MCF 10A (cell line): ENCODE measurements at places on chromosomes 7 and 10.
A peak's percentile ranks its signal among the peaks of the same experiment; 100 is the strongest.

GRCh38 chr7:33934391-33934790 is 29.1 kb downstream of the BMPER start:
- DNase-seq: no peak
- H3K36me3 ChIP-seq: no peaks in the 10 kb centered on the region
- no peaks in the 10 kb centered on the region for H3K27me3 ChIP-seq
- H3K4me1 ChIP-seq: peaks cover 19% of the 10 kb centered on the region
- no peak overlapping the region for H3K27ac ChIP-seq

DNA sequence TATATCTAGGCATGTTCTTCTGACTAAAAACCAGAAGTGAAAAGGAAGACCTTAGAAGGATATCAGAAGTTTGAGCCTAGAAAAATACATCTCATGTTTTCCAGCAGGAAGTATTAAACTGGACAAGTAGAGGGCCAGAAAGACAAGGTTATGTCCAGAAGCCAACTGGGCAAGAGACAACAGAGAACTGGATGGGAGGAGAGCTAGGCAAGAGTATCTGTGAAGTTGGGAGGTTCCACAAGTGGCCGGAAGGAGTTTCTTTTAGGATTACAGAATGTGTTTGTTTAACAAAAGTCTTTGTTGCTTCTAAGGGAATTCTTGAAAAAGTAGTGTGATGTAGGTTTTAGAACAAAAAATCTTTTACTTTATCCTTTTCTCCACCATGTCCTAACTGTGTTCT is 86.4 kb downstream of the CYP26A1 start:
- H3K4me1 ChIP-seq: no peaks in the 10 kb centered on the region
- no peaks in the 10 kb centered on the region for H3K36me3 ChIP-seq
- DNase-seq: no peak
- no peaks in the 10 kb centered on the region for H3K27me3 ChIP-seq

DNA sequence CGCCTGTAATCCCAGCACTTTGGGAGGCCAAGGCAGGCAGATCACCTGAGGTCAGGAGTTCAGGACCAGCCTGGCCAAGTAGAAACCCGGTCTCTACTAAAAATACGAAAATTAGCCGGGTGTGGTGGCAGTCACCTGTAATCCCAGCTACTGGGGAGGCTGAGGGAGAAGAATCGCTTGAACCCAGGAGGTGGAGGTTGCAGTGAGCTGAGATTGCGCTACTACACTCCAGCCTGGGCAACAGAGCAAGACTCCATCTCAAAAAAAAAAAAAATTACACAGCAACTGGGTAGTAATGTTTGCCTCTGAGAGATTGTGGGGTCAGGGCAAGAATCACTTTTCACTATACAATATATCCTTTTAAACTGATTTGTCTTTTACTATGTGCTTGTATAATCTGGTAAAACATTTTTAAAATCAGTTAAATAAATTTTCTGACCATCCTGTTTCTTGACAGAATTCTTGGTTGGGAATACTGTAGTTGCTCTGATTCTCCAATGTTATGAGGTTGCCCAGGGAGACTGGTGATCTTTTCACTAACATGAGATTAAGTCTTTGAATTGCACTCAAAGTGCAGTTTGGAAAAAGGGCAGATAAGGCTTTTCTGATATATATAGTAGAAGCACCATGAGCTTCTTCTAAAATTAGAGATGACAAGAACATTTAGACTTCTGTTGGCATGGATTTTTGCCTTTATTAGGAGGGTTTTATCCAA is 1.5 kb downstream of the ENTPD7 start:
- peak overlapping the region; percentile 83 for H3K4me3 ChIP-seq
- H3K4me1 ChIP-seq: peaks cover 49% of the 10 kb centered on the region
- peak overlapping the region; percentile 80 for H3K27ac ChIP-seq

DNA sequence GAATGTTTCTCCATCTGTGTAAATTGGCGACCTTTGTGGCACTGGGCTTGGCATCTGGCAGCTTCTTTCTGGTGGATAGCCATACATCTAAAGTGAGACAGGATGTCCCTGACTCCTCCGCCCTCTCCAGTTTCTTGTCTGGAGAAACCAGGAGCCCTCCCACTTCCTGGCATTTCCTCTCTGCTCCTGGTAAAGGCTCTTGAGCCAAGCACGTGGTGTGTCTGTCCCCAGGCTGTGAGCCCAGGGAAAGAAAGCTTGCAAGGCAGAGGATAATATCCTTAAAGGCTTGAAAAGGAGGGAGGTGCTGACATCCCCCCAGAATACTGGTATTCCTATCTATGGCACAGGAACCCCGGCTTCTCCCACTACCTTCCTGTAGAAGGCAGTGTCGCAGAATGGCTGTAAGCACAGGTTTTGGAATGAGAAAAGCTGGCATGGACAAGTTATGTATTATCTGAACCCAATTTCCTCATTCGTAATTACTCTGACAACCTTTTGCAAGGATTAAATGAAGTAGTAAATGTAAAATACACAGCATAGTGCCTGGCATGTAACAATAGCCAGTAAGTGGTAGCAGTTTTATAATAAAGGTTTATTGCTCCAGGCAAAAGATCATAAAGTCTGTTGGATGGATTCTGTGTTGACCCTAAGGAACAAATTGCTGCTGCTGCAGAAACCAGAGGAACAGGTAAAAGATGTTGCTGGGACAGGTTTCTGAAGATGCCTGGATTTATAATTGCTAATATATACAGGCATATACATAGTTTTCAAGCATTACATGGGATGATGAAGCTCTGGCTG is 11.8 kb upstream of the ACSL5 start:
- H3K4me3 ChIP-seq: peak overlapping the region; percentile 38
- H3K27ac ChIP-seq: peak overlapping the region; percentile 90

DNA sequence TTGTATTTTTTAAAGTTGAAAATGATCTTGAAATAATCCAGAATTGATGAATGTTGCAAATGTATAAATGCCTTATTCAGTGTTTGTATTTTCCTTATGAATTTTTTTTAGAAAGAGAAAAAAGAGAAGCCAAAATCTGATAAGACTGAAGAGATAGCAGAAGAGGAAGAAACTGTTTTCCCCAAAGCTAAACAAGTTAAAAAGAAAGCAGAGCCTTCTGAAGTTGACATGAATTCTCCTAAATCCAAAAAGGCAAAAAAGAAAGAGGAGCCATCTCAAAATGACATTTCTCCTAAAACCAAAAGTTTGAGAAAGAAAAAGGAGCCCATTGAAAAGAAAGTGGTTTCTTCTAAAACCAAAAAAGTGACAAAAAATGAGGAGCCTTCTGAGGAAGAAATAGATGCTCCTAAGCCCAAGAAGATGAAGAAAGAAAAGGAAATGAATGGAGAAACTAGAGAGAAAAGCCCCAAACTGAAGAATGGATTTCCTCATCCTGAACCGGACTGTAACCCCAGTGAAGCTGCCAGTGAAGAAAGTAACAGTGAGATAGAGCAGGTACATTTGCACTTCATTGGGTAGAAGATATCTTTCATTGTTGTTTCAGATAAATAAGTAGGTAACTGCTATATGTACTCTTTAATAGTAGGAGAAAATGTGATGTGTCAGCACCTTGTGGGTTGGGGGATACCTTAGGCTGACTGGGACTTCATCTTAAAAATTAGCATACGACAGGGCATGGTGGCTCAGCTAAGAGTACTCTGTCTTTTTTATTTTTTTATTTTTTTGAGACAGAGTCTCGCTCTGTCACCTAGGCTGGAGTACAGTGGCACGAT is 3.9 kb downstream of the DDX21 start:
- DNase-seq: no peak
- H3K4me1 ChIP-seq: peaks cover 8% of the 10 kb centered on the region
- H3K4me3 ChIP-seq: no peak overlapping the region

DNA sequence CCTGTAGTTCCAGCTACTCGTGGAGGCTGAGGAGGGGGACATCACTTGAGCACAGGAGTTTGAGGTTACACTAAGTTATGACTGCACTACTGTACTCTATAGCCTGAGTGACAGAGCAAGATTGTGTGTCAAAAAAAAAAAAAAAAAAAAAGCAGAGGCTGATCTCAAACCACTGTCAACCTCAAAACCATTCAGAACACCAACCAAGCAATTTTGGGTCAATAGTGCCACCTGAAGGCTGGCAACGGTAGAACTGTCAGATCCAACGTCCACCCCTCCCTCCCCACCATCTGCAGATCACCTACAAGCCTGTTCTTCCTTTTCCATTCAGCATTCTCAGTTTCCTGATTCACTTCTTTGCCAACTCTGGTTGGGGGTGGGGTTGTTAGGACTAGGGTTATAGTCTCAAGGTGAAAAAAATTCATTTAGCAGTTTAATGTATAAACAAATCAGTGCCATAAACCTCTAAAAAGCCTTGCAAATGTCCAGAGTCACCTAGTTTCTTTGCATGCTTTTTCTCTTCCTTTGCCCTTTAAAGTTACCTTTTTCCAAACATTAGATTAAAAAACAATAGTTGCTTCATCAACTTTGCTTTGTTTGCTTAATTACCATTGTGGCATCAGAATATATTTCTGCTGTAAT is 2.6 kb downstream of the MRPS33 start:
- H3K4me3 ChIP-seq: peak overlapping the region; percentile 12
- DNase-seq: peak; percentile 73
- H3K27ac ChIP-seq: peak overlapping the region; percentile 46
- peaks cover 16% of the 10 kb centered on the region for H3K4me1 ChIP-seq

DNA sequence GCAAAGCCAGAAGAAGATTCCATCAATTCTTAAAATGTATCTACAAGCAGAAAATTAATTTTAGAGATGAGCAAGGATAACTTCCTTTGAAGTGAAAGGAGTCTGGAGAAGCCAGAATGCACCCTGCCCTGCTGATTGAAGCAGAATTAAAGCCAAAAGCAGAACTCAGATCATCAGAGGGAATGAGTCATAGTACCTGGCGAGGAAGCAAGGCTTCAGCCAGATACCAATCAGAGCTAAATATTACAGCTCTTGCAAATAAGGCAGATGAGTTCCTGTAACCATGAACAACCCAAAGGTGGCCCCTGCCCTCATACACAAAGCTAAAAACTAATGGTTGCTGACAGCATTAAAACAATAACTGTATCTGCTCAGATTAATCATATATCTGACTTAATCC is 10.4 kb downstream of the HTR7 start:
- peak; percentile 82 for DNase-seq
- H3K36me3 ChIP-seq: peaks cover 14% of the 10 kb centered on the region
- peak overlapping the region; percentile 33 for H3K4me3 ChIP-seq
- no peaks in the 10 kb centered on the region for H3K27me3 ChIP-seq
- peak overlapping the region; percentile 80 for H3K27ac ChIP-seq

DNA sequence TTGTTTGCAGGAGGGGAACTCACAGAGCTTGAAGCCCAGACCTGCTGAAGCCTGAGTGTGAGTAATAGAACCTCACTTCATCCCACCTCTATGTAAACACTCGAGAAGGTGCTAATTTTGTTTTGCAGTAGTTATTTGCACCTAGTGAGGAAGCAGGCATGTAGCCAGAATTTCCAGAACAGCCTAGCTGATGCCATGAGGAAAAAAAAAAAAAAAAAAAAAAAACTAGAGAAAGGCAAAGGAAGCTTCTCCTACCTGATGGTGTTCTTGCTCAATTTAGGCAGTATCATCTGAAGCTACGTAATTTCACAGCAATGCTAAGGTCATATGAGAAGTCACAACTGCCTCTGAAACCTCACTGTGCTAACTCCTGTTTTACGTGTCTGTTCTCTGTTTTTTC is 13.6 kb upstream of the GPR37 start:
- H3K4me1 ChIP-seq: no peaks in the 10 kb centered on the region
- H3K27me3 ChIP-seq: no peaks in the 10 kb centered on the region
- H3K36me3 ChIP-seq: no peaks in the 10 kb centered on the region
- peak; percentile 16 for DNase-seq
- no peak overlapping the region for H3K27ac ChIP-seq

DNA sequence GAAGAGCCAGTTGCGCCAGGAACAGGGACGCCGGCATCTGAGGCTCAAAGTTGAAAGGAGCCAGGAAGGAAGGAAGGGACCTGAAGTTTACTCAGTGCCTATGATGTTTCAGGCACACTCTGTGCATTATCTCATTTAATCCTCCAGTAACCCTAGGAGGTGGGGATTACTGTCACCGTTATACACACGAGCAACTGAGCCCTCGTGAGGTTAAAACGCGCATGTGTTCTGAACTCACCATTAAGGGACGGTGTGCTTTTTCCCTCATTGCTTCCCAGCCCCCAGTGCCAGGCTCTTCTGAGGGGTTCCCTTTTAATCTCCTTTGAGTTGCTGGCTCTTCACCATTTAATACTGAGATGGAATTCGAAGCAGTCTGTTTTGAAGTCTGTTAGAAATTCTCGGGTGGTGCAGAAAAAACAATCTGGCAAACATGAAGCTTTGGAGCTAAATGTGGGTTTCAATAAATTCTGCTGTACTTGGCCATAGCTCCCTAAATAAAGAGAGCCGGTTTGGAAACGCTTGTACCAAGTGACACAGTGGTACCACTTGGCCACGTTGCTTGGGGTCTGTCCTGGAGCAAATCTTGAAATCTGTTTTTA is 102.2 kb downstream of the TAX1BP1 start:
- H3K27ac ChIP-seq: no peak overlapping the region
- H3K36me3 ChIP-seq: peaks cover 8% of the 10 kb centered on the region
- H3K4me3 ChIP-seq: no peak overlapping the region
- no peaks in the 10 kb centered on the region for H3K4me1 ChIP-seq
- DNase-seq: no peak
- no peaks in the 10 kb centered on the region for H3K27me3 ChIP-seq

DNA sequence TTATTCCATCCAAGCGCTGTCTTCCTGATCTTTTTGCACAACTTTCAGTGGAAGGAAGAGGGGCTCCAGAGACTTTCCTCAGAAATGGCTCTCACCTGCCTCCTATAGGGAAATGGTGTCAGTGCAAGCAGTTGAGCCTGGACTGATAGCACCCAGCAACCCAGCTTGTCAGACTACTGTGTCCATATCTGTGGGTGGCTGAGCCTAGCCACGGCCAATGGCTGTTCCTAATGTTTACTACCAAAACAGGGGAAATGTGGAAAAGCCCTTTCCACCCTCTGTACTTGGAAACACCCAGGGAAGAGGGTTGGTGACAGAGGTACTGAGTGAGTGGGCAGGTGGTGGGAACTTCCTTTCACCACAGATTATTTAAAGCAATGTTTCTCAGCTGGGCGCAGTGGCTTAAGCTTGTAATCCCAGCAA is 4.3 kb upstream of the YKT6 start:
- peak; percentile 71 for DNase-seq
- peaks cover 7% of the 10 kb centered on the region for H3K4me1 ChIP-seq
- H3K4me3 ChIP-seq: no peak overlapping the region
- no peaks in the 10 kb centered on the region for H3K36me3 ChIP-seq
- no peak overlapping the region for H3K27ac ChIP-seq

GRCh38 chr10:43461950-43462349 is 25.0 kb downstream of the ZNF487 start:
- H3K27me3 ChIP-seq: no peaks in the 10 kb centered on the region
- no peak overlapping the region for H3K4me3 ChIP-seq
- DNase-seq: peak; percentile 83
- H3K36me3 ChIP-seq: no peaks in the 10 kb centered on the region
- H3K4me1 ChIP-seq: no peaks in the 10 kb centered on the region

- no peak for DNase-seq
- no peak overlapping the region for H3K4me3 ChIP-seq
- peaks cover 63% of the 10 kb centered on the region for H3K27me3 ChIP-seq
- peaks cover 7% of the 10 kb centered on the region for H3K36me3 ChIP-seq
- no peak overlapping the region for H3K27ac ChIP-seq
These were observed 92.5 kb upstream of the IKZF1 start for GRCh38 chr7:50212016-50212325.
